MM.1S (cell line): ENCODE measurements at places on chromosomes 13 and 19.

- no peak for DNase-seq
These were observed 156.8 kb downstream of the RGCC start for GRCh38 chr13:41613984-41614661.

DNA sequence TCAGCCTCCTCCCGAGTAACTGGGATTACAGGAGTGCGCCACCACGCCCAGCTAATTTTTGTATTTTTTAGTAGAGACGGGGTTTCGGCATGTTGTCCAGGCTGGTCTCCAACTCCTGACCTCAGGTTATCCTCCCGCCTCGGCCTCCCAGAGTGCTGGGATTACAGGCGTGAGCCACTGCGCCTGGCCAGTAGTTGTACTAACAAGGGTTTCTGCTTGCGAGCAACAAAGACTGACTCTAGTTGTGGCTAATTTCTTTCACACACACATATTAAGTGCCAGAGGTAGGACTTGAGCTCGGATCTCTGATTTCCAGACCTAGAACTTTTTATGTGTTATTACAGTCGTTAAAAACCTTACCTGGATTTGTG, 635 bp upstream of the PCCA start:
- DNase-seq: peak; percentile 10

DNA sequence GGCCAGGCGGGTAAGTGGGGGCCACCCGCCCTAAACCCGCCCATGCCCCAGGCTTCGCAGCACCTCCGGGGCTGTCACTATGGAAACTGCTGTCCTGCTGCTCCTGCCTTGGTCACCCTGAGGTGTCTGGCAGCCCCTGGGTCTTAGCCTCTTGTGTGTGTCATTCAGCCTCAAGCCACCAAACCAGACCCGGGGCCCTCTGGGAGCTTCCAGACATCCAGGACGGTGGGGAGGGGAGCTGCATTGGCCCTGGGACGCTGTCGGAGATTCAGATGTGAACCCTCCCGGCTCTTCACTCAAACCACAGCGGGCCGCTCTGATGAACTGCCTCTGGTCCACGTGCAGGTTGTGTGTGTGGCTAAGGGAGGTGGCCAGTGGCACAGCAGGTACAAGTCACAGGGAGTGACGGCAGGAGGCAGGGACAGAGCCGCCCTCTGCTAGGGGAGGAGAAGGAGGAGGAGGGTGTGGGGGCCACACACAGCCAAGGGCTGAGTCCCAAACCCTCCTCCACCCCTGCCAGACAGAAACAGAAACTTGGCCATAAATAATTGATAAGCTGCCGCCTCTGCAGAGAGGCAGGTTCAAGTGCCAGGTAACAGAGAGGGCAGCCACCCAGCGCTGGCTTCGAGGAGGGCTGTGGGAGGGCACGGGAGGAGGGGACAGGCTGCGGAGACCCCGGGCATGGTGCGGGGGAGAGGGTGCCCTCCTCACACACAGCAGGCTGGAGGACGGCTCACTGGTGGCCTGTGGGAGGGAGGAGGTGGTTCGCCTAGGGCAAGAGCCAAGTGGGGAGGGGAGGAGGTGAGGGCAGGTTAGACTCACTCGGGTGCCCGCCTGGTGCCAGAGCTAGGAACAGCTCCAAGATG, 8.0 kb downstream of the NANOS3 start:
- peak; percentile 68 for DNase-seq

DNA sequence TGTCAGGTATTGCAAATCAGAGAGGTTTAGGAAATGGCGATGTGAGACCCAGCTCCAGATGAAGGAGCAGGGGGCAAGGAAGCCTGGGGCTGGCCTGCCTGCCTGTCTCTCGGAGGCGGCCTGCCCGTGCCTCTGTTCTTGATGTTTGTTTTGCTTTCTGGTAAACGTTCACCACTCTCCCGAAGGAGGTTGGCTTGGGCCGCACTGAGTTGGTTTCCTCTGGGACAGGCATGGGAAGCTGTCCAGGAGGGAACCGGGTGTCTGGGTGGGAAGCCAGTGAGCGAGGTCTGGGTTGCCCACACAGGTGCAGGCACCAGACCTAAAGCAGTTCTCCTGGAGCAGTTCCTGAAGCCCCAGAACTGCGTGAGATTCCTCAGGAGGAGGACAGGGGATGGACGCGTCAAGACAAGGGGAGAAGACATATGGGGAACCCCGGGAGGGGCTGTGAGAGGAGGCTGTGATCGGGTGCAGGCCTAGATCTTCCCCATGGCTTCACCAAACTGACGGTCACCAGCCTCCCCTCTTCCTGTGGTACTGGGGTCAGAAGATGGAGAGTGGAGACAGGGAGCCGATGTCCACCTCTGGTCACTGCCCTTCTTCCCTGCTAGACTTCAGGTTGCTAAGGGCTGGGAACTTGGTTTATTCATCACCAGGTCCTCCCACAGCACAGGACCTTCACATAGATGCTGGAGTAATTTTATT, 15.2 kb downstream of the COL4A2 start:
- no peak for DNase-seq

DNA sequence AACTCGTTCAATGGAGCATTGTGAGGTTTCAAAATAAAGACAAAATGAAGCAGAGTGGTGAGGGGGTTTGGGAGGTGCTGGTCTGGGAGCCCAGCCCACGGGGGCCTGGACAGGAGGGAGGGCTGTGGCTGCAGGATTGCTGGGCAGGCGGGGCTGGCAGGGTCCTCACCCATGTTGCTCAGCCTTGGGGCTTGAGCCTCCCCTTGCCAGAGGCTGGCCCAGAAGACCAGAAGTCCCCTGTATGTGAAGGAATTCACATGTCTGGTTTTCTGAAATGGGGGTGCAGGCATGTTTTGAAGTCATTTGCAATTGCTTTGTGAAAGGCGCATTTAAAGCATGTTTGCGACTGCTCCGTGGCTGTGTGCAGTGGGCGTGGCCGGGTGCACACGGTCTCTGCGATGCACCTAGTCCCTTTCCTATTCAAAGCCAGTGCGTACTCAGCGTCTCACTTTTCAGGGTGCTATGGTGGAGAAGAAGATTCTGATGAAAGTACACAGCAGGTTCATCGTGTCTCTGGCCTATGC, 2.3 kb downstream of the GRK1 start:
- no peak for DNase-seq

GRCh38 chr13:111204438-111205177, 89.5 kb downstream of the ARHGEF7 start:
- DNase-seq: no peak

GRCh38 chr13:26376430-26376829, 122.5 kb downstream of the CDK8 start:
- DNase-seq: no peak

DNA sequence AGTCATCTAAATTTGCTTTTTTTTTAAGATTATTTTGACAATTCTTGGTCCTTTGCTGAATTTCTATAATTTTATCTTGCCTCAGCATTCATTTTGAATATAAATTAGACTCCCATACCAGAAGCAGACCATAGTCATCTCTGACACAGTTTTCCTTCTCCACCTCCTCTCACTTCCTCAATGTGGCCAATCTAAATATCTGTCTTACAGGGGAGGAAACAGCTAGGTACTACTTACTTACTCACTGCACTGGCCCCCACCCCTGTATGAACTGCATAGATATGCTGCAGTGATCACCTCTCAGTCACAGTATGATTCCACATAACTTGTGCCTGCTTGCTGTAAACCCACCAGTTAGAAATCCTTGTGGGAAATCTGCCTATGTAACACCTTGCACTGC, 665.6 kb downstream of the FGF9 start:
- DNase-seq: no peak

- DNase-seq: no peak
These were observed 123.9 kb downstream of the SHISA2 start for GRCh38 chr13:25927932-25928331.
